ENCODE measurements at places on chromosomes 3 and 15.

DNA sequence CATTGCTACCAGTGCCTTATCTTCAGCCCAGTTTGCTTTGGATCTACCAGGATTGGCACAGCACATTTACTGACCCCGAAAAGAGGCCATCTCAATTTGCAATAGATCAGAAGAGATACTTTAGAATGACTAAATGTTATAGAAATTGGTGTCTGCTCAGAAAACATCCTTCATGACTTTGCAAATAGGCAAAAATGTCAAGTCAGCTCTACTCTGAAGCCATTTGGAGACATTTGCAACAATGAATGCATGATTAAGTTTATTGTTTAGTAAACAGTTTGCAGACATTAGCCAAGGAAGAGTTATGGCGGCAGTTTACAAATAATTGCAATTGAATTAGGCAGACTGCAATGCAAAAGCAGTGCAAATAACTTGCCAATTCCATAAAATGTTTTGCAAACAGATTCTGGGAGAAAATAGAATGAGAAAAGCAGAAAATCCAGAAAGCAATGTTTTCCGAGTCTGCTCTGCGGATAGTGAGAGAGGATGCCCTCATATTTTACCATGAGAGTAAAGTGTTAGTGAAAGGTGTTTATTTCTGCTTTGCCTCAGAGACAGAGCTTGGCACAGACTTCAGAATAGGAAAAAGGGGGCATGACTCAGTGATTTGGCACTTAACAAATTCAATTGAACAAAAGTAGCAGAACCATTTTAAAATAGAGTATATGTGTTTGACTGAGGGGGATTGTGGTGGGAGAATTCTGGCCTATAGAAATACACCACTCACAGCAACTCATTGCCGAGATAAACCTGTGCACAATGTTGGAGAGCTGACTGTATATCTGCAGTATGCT lies 334.9 kb upstream of the NR2F2 start:
- no peak for DNase-seq

DNA sequence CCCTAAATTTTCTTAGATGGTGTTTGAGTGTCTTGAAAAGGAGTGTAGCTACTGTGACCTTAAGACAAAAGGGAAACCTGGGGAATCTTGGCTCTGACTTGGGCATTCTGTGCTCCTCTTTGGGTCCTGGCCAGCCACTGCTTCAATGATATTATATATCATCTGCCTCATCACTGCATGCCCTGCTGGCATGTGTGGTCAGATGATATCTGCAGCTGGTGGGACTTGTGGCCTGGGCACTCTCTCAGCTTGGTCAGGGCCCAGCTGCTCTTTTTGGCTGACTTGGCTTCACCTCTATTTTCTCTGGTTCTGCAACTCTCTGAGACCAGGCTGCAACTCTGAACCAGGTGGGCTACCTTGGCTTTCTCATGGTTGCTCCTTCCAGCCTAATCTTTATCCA lies 446.1 kb upstream of the RARB start:
- DNase-seq: no peak

DNA sequence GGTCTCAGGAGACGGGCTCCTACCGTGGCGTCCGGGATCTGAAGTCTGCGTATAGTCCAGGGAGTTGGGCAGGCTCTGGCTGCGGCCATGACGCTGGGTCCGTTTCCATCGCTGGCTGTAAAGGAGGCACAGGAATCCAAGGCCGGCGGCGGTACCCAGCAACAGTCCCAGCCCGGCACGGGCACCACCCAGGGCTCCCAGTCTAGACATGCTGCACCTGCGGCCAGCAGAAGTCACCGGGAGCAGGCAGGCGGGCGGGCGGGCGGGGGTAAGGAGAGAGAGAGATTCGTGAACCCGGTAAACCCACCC lies 526 bp downstream of the RMDN3 start:
- DNase-seq: no peak

DNA sequence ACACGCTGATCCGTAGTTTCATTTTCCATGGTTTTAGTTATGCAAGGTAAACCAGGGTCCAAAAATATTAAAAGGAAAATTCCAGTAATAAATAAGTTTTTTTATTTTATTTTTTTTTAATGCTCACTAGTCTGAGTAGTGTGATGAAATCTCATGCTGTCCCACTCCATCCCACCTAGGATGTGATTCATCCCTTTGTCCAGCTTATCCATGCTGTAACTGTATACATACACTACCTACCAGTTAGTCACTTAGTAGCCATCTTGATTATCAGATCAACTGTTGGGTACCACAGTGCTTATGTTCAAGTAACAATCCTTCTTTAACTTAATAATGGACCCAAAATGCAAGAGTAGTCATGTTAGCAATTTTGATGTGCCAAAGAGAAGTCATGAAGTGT lies 75.2 kb downstream of the ESYT3 start:
- no peak for DNase-seq

DNA sequence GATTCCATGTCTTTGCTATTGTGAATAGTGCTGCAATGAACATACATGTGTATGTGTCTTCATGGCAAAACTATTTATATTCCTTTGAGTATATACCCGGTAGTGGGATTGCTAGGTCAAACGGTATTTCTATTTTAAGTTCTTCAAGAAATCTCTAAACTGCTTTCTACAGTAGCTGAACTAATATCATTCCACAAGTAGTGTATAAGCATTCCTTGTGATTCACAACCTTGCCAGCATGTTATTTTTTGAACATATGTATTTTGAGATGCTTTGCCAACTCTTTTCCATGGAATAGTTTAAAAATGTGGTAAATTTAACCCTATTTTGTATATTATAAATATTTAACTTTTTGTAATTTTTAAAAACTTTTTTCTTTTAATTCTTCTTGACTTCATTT lies 592.7 kb upstream of the NAALADL2 start:
- no peak for DNase-seq

DNA sequence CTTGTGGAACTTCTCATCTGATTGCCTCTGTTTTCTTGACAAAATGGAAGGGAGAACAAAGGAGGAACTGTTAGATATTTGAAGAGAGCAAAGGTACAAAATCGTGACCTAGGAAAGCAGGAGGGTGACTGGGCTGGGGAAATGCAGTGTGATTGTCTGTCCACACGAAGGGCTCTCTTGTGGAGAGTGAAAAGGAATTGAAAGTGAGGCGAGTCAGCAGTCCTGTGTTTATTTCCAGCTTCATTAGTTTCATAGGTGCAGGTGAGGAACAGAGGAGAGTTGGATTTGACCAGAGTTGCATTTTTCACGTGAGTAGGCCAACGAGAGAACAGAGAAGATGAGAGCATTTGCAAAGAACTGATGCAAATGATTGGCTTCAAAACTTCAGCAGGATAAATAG lies 336.4 kb upstream of the SATB1 start:
- DNase-seq: no peak

- no peak for DNase-seq
Observed at GRCh38 chr3:179181021-179181472, 32.9 kb downstream of the PIK3CA start.

Data from HuH-7 (cell line).